ENCODE measurements at places on chromosomes 1 and 21.

GRCh38 chr1:50097021-50097679, 11.6 kb upstream of the ELAVL4 start:
- DNase-seq, result no peak

- DNase-seq, result no peak
Observed at GRCh38 chr1:86750076-86750475, 45.7 kb downstream of the SH3GLB1 start.

GRCh38 chr1:87556326-87556725, 227.6 kb downstream of the LMO4 start:
- no peak for DNase-seq

GRCh38 chr1:243950166-243950565, 100.1 kb upstream of the AKT3 start:
- DNase-seq, result no peak

DNA sequence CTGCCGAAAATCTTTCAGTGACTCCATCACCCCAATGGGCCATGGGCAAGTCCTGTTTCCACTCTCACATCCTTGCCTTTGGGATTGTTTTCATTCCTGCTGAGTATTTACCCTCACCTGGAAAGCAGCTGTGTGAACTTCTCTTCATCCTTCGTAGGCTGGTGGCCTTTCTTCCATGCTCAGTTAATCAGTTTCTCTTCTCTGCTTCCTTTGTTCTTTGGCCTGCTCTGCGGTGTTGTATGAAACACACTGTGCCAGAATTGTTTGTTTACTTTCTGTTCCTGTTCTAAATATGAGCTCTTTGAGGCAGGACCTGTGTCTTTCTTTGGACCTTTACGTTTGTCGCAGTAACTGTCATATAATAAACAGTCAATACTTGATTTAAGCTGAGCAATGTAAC, 48.6 kb downstream of the ITSN1 start:
- DNase-seq, result no peak

- no peak for DNase-seq
Observed at GRCh38 chr1:246483569-246483933, 23.5 kb downstream of the SMYD3 start.

- DNase-seq, result no peak
Observed at GRCh38 chr1:173590557-173590956, 12.3 kb downstream of the SLC9C2 start.

DNA sequence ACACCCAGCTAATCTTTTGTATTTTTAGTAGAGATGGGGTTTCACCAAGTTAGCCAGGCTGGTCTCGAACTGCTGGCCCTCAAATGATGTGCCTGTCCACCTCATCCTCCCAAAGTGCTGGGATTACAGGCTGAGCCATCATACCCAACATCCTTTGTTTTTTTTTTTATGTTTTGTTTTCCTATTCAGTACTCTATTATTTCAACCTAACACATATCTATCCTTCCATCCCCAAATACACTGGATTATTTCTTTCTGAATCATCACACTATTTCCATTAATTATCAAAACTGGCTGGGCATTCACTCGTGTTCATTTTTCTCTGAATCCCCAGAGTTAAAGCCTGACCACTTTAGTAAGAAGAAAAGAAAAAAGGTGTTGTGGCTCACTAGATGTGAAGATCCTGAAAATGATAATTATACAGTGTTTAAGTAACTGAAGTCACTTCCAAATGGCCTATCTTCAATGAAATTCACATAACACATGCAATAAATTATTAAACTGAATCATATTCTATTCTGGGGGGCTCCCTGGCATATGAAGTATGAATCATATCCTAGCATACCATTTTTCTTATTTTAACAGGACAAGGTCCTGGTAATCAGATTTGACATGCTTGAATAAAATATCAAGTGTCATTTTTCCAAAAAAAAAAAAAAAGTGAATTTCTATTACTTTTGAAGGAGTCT, 1754.2 kb downstream of the BRINP3 start:
- no peak for DNase-seq

- DNase-seq, result no peak
Observed at GRCh38 chr1:15702722-15703550, 18.8 kb downstream of the PLEKHM2 start.

Data from stimulated activated CD4-positive, alpha-beta T cell treated with anti-CD3 and anti-CD28 coated beads, Interleukin-1b, Interleukin-23, amount 100 ng/mL, for 24 hours (primary cell).